ENCODE measurements at places on chromosomes 7 and 10. TPM values are rescaled to one million over a fixed set of nuclear protein-coding genes. Genes with fewer than 3 reads are reported as not detected.

DNA sequence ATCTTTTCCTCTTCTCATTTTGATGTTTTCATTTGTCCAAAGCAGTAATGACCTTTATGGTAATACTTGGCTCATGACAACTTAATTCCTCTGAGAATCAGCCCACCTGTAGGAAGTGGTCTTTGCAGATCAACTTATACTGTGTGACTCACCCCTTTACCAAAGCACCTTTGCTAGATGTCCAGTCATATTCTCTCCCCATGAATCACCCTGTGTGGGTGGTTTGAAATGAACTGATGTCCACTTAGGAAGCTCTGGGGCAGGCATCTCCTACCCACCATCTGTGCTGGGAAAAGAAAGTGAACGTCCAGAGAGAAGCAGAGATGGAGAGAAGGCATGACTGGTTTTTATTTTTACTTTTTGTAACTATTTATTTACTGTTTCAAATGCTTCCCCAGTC, 410.3 kb downstream of the KIF20B start:
- H3K4me1 ChIP-seq, result no peaks in the 10 kb centered on the region
- no peaks in the 10 kb centered on the region for H3K36me3 ChIP-seq
- no peak overlapping the region for H3K4me3 ChIP-seq
- no peak for DNase-seq
- H3K27me3 ChIP-seq, result no peaks in the 10 kb centered on the region
- H3K27ac ChIP-seq, result no peak overlapping the region

- 0 out of 2 replicates have a peak, but pooled peaks cover 3% of the 10 kb centered on the region for H3K36me3 ChIP-seq
- peaks cover 27% of the 10 kb centered on the region for H3K4me1 ChIP-seq
- DNase-seq, result peak; percentile 41
- H3K4me3 ChIP-seq, result no peak overlapping the region
Observed at GRCh38 chr7:22589641-22590201, 89.7 kb upstream of the STEAP1B start.

The FFAR4 gene
- total RNA-seq, result not detected

- H3K27me3 ChIP-seq, result no peaks in the 10 kb centered on the region
- DNase-seq, result peak; percentile 86
- H3K4me1 ChIP-seq, result peaks cover 42% of the 10 kb centered on the region
- H3K36me3 ChIP-seq, result no peaks in the 10 kb centered on the region
- H3K4me3 ChIP-seq, result no peak overlapping the region
- H3K27ac ChIP-seq, result peak overlapping the region; percentile 54
Observed at GRCh38 chr7:117124591-117125220, 171.4 kb downstream of the ST7 start.

- H3K27me3 ChIP-seq, result no peaks in the 10 kb centered on the region
- no peaks in the 10 kb centered on the region for H3K36me3 ChIP-seq
- H3K27ac ChIP-seq, result peak overlapping the region; percentile 97
- H3K4me3 ChIP-seq, result no peak overlapping the region
- H3K4me1 ChIP-seq, result peaks cover 60% of the 10 kb centered on the region
Observed at GRCh38 chr7:143042790-143043271, 9.3 kb upstream of the OR6V1 start.

DNA sequence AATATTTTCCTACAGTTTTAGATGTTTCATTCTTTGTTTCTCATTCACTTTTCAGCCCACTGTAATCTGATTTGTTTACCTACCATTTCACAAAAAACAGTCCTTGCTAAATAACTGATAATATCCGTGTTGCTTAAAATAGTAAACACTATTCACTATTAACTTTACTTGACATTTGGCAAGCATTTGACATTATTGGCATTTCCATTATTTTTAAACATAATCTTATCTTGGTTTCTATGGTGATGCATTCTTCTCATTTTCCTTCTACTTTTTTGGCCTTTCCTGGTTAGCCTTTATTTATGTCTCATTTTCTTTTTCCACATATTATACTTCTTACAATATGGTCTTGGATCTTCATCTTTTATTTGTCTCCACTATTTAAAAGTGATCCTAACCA, 715.3 kb downstream of the DNAJB9 start:
- H3K27me3 ChIP-seq, result no peaks in the 10 kb centered on the region
- H3K27ac ChIP-seq, result no peak overlapping the region
- H3K4me1 ChIP-seq, result no peaks in the 10 kb centered on the region
- no peak overlapping the region for H3K4me3 ChIP-seq

DNA sequence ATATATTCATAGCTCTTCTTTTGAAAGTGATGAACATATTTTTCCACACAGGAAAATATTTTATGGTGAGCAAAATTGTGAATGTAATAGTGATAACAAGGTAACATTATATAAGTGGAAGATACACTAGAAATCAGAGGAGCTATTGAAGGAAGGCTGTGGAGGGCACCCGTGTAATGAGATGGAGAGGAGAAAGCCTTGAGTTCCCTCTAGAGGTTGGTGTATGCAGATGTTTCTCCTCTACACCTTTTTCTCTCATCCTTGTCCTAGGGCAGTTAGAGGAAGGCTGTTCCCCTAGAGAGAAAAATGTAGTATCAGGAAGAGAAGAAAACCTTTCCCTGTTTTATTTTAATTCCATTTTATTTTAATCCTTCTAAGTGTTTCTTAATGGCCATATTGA, 54.6 kb upstream of the NRG3 start:
- H3K27me3 ChIP-seq, result no peaks in the 10 kb centered on the region
- no peaks in the 10 kb centered on the region for H3K36me3 ChIP-seq
- no peak overlapping the region for H3K4me3 ChIP-seq
- no peak for DNase-seq
- H3K4me1 ChIP-seq, result no peaks in the 10 kb centered on the region
- H3K27ac ChIP-seq, result no peak overlapping the region

Measured in SJSA1 (cell line).